ENCODE measurements at places on chromosomes 7 and 10.

GRCh38 chr7:26388256-26388655 is 96.6 kb downstream of the SNX10 start:
- no peak for DNase-seq

- no peak for DNase-seq
Observed at GRCh38 chr7:81111358-81111757, 192.5 kb upstream of the SEMA3C start.

DNA sequence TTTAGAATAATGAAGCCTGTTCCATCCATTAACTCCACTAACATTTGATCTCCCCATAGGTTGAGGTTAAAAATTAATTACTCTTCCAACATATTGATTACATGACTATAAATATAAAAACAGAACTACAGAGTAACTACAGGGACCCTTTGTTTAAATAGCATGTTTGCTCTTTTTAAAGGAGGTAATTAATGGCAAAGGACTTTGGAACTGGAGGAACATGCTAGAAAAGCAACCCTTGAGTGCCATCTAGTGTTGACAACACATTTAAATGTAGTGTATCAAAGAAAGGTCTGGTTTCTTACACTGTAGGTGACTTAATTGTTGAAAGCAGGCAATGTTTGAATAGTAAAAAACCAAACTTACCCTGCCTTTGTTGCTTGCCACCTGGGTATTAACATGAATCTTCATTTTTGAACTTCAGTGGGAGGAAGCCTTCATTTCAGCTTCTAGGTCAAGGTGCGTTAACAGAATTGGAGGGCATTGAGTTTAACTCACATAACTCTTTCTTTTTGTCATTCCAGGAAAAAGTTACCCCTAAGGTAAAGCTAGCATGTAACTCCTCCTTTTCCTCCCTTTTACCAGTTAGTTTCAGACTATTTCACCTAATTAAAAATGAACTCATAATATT is 52.6 kb upstream of the CAPZA2 start:
- DNase-seq: no peak

DNA sequence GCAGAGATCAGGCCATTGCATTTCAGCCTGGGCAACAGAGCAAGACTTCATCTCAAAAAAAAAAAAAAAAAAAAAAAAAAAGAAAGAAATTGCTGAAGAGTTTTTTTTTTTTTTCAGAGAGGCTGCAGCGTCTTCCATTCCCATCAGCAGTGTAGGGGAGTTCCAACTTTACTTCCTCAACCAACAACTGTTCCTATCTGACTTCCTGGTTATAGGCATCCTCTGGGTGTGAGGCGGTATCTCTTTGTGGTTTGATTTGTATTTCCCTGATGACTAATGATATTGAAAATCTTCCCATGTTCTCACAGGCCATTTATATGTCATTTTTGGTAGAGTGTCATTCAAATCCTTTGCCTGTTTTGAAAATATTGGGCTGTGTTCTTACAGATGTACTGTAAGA is 40.2 kb downstream of the PRTFDC1 start:
- no peak for DNase-seq

- no peak for DNase-seq
Observed at GRCh38 chr10:1107004-1107403, 50.8 kb downstream of the WDR37 start.

- DNase-seq: no peak
Observed at GRCh38 chr10:59265141-59265540, 88.7 kb downstream of the PHYHIPL start.

DNA sequence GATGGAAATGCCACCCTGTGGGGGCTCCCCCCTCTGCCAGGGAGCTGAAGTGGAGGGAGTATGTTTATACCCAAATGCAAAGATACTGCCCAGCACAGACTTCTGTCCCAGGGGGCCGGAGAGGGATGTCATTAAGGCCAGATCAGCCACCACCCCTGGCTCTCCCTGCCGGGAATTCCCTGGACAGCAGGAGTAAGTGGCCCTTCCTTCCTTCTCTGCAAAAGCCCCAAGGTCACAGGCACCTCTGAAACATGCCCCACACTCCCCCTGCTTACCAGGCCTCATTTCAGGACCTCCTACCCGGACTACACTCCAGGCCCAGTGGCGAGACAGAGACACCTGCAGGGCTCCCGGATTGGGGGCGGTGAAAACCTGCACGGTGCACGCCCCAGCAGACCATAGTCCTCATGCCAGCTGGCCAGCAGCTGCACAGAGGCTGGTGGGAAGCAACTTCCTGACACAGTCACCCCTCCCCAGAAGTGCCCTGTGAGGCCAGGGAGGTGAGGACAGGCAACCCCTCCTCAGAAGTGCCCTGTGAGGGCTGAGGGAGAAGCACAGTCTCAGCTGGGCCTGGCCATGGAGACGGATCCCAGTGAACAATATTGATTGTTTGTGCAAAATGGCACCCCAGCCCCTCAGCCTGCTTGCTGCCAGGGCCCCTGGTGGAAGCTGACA is 33.0 kb upstream of the RET start:
- DNase-seq: no peak

DNA sequence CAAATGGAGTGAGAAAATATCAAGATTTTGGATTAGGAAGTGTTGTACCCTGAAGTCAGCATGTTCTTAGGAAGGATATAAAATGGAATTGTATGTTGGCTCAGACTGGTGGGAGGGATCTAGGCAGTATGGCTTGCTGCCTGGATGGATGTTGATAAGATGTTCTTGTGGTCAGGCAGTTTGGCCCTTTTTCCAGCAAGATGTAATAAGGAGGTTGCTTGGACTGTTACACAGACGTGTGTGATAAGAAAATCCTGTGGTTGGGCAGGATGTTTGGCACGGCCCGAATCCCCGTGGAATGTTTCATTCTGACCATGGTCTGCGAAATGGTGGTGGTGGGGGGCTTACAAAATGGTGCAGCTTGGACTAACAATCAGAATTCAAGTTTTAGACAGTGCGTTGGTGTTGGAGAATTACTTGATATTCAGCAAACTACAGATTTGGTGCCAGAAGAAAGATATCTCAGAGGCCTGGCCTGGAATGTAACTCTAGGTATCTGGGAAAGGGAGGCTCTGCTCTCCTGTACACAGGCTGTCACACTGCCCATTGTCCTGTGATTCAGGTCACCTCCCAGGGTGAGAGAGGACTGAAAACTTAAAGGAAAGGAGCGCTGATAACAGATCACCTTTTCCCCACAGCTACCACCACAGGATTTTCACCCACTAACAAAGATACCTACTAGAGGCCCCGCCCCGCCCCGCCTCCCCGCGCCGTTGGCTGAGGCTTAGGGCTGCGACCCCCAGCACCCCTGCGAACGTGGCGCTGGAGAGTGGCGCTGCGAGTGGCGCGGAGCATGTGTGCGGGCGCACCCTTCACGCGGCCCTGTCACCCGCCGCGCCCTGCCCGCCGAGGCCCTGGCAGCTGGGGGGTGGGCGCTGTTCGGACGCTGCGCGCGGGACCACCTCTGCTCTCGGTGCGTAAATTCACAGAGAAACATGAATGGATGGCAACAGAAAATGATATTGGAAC is 19.3 kb upstream of the ZNF680 start:
- no peak for DNase-seq

DNA sequence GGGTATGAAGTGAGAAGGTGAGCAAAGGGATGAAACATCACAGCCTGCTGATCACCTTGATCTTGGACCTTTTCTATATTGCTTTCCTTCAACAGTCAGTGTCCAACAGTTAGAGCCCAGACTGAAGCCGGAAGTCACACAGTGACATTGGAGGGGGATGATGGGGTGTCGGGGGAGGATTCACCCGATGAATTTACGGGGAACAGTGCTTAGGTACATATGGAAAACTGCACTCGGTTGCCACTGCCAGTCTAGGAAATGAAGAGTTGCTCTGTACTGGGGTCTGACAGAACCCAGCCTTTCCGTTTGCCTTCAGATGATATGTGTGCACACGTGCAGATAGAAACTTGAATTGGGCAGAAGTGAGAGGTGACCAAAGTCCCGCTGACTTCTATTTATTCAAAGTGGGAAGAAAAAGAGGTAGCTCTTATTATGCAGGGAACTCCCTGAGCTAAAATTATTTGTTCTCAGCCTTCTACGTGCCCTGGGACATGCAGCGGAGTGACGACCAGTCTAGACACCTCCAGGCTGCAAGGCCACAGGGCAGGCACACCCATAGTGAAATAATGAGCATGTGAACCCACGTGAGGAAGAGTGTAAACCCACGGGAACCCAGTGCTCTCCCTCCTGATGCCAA is 107.2 kb upstream of the INHBA start:
- no peak for DNase-seq

DNA sequence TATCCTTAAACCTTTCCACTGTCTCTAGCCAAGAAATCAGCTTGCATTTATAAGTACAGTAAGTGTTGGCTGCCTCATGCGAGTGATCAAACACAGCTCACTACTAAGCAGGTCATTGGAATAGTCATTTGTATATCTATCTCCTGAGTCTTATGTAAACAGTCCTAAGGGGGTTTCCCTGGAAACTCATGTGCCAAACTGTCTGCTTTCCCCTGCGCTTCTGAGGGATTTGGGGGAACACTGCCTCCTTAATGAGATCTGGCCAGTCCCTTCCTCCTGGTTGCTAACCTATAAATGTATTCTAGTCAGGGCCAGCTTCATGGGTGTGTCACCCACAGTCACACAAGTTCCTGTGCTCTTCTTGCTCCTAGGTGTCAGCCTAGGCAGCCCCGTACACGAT is 133.1 kb downstream of the CD36 start:
- no peak for DNase-seq

- no peak for DNase-seq
Observed at GRCh38 chr10:129028451-129028850, 438.6 kb upstream of the MGMT start.

DNA sequence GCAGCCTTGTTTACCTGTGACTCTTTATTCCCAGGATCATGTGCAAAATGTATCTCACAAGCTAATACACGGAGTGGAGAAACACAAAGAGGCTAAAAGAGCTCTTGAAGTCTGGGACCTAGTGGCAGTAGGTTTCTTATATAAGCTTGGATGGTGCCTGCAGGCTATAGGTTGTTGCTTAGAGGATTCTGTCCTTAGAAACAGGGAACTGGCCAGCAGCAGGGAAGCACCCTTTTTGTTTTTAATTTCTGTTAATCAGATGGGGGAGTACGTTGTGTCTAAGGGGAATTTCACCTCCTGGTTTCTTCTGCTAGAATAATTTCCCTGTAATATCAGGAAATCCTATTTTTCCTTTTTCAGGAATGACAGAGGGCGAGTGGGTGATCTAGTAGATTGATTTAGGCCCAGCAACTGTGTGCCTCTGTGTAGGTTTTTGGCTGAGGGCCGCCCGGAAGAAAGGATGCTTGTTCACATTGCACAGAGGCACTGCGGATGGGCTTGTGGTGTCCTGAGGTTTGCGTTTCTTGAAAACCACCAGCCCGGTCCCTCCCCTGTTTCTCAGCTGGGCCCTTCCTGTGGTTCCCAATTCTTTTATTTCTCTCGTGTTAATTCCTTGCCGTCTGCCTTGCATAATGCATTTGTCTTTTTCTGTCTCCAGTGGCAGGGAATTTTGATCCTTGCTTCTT is 158.0 kb downstream of the CAMK1D start:
- no peak for DNase-seq

GRCh38 chr7:129924602-129925001 is 28.2 kb downstream of the UBE2H start:
- no peak for DNase-seq

DNA sequence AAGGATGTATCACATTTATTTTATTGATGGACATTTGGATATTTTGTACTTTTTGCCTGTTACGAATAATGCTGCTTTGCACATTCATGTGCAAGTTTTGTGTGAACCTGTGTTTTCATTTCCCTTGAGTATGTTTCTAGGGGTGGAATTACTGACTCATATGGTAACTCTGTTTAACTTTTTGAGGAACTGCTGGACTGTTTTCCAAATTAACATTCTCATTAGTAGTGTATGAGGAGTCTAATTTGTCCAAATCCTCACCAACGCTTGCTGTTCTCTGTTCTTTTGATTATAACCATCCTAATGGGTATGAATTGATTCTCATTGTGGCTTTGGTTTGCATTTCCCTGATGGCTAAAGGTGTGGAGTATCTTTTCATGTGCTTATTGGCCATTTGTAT is 3.2 kb downstream of the WDR11 start:
- no peak for DNase-seq

- peak; percentile 63 for DNase-seq
Observed at GRCh38 chr7:140229591-140230515, 53.1 kb upstream of the KDM7A start.

GRCh38 chr7:55073051-55073511 is 54.3 kb downstream of the EGFR start:
- DNase-seq: no peak

DNA sequence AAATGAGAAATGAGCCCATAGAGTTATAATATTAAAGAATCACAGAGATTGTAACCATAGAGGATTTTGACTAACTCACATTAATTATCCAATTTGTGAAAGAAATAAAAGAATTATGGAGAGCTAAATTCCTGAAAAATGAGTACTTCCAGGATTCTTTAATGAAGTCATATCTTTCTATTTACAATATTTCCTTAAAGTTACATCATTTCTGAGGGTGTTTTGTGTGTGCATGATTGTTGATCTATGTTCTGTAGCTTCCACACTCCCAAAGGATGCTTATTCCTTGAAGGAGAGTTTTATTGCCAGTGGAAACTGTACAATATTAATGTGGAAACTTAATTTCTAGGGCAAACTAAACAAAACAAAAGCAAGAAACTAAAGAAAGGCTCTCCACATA is 299.6 kb downstream of the MDFIC start:
- no peak for DNase-seq

DNA sequence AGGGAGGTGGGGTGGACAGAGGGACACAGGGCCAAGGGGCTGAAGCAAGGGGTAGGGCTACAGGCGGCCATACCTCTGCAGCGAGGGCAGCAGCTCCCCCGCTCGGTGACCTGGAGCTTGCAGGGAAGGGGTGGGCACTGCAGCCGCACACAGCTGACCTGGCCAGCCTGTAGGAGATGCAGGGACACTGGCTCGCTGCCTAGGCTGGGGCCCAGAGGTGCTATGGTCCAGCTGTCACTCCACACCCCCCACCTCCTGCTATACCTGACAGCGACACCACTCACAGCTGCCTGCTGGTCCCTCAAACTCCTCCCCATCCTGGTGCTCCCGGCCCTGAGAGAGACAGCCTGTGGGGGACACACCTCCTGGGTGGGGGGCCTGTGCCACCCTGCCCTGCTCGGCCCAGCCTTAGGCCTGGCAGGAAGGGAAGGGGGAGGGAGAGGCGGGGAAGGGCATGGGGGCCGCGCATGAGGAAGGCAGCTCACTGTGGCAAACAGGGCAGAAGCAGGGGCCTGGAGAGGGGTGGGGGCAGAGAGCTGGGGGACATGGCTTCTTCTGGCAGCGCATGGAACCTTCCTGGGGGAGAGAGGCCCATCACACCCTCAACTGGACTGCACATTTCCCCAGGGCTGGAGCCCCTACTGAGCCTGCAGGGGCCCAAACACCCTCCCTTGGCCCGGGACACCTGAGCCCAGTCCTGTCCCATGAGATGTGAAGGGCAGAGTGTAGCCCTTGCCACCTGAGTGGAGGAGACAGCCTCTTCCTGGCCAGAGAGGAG is 23.9 kb downstream of the ATP6V1F start:
- DNase-seq: no peak

GRCh38 chr10:58830697-58831096 is 318.0 kb downstream of the BICC1 start:
- DNase-seq: no peak

- DNase-seq: no peak
Observed at GRCh38 chr7:68429411-68430117, 1168.7 kb upstream of the AUTS2 start.

- no peak for DNase-seq
Observed at GRCh38 chr10:64313967-64314366, 792.8 kb downstream of the REEP3 start.

Measured in activated CD4-positive, alpha-beta T cell treated with anti-CD3 and anti-CD28 coated beads for 4 hours (primary cell).